ENCODE measurements at places on chromosomes 16 and 17.

GRCh38 chr17:58061672-58062071, 21.5 kb upstream of the DYNLL2 start:
- no peak for DNase-seq

DNA sequence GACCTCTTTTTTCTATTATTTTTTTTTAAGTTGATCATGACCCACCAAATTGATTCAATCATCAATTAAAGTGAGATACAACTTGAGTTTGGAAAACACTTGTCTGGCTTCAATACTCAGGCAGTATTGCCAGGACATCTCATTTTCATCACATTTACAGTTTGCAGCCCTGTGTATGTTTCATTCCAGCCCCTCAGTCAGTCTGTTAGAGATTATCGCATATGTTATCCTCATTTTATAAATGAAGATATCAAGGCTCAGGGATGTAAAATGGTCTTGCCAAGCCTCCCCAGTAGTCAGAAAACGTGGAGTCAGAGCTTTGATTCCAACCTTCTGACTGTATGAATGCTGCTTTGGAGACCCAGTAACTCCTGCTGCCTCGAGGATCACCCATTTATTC, 87.3 kb upstream of the CACNG3 start:
- DNase-seq = no peak

- DNase-seq = no peak
These were observed 5.0 kb upstream of the SERPINF2 start for GRCh38 chr17:1737531-1738291.

DNA sequence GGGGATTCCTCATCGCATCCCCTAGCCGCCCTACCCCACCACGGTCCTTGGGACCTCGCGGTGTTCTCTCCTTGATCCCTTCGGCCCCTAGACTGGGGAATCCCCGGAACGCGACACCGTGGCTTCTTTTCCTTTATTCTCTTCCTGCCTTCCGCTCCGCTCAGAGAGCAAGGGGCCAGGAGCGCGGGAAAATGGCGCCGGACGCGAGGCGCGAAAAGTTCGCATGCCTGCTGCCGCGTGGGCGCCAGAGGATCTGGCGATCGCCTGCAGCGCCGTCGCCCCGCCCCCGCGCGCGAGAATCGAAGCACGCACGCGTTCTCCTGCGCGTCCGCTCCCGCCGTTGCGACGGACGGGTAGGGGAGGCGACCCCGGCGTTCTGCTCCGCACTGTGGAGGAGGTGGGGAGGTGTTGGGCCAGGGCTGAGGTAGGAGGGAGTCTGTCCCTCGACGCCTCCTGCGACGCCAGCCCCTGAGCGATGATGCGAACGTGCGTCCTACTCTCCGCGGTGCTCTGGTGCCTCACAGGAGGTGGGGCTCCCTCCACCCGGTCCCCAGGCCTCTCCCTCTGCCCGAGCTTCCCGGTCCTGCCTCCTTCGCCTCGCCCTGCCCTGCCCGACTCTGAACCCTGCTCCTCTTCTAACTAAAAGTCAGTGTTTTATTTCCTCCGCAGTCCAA, at the start of gene ZPBP2:
Gene ZPBP2, plus strand, starts transcription at position 323 of the 674 bp plus-strand sequence. Its CDS starts 153 bp downstream, at position 476.
- DNase-seq = no peak

GRCh38 chr16:2204416-2205103, 694 bp upstream of the MLST8 start:
- no peak for DNase-seq

DNA sequence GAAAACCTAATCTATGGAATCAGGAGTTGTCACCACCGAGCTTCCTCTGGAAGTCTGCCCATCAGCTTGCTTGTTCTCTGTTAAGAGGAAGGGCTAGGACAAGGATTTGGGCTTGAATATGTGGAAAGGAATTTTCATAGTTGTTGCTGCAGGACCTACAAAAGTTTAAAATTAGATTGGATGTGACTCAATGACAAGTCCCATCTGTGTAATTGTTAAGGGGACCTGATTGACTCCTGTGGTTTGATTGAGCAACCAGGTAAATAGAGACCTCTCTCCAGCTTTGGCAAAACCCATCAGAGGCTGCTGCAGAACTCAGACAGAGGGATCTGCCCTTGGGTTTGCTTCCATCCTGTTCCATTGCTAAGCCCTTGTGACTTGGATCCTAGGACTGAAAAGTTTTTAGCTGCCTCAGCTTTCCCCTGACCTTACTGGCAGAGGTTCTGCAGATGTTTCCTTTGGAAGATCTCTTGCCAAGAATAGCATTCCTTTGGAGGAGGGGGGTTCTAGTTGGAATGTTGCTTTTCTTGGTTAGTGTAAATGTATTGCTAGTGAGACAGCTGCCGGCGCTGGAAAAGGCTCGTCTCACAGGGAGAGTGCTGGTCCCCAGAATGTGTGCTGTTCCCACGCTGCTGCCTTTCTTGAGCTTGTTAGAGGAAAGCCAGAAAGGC, 50.0 kb downstream of the SF3B3 start:
- DNase-seq = no peak

GRCh38 chr16:85144026-85144915, 32.0 kb upstream of the CIBAR2 start:
- no peak for DNase-seq

DNA sequence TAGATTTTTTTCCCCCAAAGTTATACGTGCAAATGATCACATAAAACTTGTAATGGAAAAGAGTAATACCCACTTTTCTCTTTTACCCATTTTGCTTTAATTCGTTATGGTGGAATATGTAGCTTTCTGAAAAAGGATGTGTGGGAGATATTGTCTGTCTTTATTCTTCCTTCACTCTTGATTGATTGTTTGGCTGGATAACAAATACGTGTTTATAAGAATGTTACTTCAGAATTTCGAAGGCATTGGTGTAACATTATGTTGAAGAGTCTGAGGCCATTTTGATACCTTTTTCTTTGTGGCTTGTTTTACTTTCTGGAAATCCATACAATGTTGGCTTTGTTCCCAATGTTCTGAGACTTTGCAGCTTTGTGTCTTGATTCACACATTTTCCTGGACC, 71.4 kb downstream of the BCAS3 start:
- DNase-seq = no peak

DNA sequence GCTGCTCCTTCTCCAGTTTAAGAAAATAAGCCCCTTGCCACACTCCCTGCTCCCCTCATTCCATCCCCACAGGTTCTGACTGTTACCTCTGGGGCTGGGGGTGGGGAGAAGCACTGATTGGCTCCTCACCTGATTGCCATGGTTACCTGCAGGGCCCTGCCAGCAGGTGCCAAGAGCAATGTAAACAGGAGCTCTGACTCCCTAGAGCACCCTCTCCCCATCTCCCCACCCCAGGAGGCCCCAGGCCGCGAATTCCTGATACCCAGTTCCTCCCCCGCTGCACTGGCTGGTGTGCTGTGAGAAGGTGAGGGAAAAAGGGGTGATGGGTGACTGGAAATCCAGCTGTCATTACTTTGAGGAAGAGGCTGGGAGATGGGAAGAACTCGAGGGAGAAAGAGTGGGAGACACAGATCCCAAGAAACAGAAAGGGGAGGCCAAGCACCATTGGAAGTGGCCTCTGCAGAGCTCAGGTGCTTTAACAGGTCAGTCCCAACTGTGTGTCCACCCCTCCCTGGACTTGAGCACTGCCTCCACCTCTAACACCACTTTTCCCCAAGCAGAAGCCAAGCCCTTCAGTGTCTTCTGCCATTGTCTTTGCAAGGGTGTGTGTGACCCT, 4.5 kb downstream of the PCGF2 start:
- no peak for DNase-seq

DNA sequence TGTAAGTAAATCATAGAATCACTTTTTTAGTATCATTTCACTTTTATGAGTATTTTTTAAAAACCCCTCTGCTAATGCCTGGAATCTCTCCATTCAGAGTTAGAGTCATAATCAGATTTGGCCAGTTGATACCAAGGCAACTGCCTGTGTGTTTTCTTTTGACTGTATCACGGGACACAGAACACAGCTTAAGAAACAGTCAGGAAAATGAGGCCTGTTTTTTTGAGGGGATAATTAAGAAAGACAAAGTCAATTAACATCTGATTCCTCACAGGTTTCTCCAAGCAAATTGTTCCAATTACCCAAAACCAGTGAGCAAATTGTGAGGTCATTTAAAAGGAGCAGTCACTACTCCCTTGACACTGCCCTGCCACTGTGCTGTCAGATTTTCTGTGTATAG, 944.5 kb upstream of the SOX9 start:
- no peak for DNase-seq

- DNase-seq = no peak
These were observed 17.9 kb upstream of the NDEL1 start for GRCh38 chr17:8417806-8418205.

- DNase-seq = no peak
These were observed 949.6 kb upstream of the GOT2 start for GRCh38 chr16:59683709-59684108.

DNA sequence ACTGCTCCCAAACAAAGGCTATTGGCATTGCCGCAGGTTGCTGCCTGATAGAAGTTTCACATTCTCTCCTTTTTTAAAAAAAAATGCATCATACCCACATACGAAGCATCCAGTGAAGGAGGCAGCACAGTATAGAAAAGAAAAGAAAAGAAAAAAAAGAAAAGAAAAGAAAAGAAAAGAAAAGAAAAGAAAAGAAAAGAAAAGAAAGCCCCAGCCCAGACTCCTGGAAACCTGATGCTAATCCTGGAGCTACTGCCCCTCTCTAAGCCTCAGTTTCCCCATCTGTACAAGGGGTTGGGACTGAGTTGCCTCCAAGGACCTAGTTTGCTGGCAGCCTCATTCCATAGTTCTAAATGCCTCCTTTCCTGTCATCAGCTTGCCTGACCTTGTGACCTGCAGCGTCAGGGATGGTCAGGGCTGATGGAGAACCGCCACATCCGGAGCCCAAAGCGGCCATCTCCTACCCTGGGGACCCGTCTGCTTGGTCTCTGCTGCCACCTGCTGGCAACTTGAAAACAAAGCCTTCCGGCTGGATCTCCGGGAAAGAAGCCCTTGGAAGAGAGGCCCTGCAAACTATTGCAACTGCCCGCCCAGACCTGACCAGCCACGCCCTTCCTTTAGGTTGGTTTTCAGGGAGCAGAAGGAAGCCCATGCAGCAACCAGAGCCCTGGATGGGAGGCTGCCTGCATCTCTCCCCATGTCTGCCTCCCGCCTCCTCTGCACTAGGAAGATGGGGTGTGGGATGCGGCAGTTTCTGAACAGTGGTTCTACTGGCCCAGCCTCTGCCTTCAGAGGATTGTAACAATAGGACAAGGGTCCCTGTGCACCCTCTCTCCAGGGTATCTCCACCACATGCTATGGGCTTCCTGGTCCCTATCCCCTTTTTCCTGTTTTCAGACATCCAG, 13.0 kb downstream of the AIPL1 start:
- DNase-seq = peak; percentile 81

DNA sequence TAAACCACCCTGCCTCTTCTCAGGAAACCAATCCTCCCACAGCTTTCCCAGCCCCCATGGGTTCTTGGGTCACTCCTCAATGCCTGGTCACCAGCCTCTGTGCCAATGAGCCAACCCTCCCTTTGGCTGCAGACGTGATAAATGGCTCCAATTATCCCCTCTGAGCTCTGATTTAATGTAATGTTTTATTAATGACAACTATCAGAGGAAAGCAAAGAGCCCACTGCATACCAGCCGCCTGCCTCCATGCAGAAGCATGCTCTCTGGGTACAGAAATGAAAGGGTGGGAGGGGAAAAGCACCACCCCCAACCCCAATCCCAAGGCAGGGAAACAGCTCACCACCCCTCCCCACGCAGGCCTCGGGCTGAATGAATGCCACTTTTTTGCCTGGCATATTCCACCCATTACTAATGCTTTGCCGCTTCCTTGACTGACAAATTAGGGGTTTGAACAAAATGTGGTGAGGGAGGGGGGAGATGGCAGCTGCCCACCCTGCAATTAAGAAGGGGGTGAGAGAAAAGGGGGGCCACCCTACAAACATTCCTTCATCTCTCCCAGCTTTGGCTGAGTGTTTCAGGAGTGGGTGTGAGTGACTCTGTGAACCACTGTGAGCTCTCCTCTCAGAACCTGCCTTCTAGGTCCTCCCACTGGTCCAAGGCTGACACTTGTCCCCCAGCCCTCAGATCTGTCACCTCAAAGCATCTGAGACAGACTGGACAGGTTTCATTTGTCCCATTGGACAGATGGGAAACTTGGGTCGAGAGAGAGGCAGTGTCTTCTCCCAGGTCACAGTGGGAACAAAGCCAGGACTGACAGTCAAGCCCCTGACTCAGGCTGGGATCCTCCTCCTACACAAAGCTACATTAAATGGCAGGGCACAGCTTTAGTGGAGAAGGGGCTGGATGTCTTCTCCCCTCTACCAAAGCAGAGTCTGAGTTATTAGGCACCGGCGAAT, 161.5 kb downstream of the TMEM132E start:
- no peak for DNase-seq

DNA sequence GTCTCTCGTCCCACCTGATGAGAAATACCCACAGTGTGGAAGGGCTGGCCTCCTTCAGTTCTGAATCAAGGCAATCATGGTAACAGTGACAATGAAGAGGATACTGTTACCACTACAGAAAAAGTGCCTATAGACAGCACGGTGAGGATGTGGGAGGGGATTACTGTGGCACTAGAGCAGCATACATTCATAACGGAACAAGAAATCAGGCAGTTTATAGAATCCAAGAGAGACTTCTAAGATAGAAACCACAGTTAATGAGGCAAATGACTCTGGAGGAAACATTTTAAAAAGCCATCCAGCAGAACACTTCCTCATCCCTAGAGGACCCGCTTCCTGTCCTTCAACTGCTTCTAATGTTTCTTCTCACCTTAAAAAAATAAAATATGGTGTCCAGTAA, 2.7 kb downstream of the RUSF1 start:
- DNase-seq = no peak

- DNase-seq = no peak
These were observed 21.0 kb downstream of the PDIA2 start for GRCh38 chr16:303760-304505.

DNA sequence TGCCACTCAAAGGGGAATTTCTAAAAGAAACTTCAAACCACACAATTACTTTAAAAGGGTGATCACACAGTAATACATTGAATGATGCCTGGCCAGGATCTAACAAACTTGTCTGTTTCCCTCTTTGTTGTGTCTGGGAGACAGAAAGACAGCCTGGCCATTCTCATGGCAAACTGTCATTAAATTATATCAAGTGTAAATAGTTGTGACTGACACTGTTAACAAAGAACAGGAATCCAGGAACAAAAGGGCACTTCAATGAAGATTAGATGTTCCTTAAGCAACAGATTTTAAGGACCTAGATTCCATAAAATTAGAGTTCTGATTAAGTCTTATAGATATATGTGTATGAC, 383.6 kb downstream of the KCNJ2 start:
- no peak for DNase-seq

DNA sequence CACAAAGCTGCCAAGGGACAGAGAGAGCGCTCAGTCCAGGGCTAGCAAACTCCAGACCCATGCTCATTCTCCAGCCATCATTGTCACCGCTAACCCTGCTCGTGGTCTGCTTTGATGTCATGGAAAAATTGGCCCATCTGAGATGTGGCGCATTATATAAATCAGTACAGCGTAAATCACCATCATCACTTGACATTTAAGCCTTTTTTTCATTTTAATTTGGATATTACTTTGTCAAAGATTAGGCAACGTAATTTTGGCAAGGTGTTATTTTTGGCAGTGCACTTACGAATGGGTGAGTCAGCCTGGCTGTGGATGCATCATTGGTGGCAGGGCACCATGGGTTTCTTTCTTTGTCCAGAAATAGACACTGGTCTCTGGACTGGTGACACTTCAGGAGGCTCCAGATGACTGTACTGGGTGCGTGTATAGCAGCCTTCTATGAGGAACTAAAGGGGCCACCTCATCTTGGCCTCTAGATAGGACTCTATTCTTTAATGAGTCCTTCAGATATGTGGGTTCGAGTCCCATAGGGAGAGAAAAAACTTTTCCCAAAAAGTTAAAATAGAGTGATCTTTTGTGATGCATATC, 166.3 kb downstream of the MSI2 start:
- no peak for DNase-seq

Measured in HEK293T (cell line).